GM23338 (cell line): ENCODE measurements at places on chromosomes 2 and 18. TPM values are rescaled to one million over a fixed set of nuclear protein-coding genes. Genes with fewer than 3 reads are reported as not detected.

Gene LIMS4
- polyA plus RNA-seq: 0.15 and 0.19 TPM in 2 replicates

Gene TMEM200C
- polyA plus RNA-seq: 0.53 and 0.73 TPM in 2 replicates

Gene LAMA3
- polyA plus RNA-seq: 3.3 and 3.9 TPM in 2 replicates

Gene CBLN2
- not detected in 2 replicates for polyA plus RNA-seq

Gene ZNF521
- polyA plus RNA-seq: 3.1 and 3.8 TPM in 2 replicates

Gene EFEMP1
- polyA plus RNA-seq: 9.1 and 12.6 TPM in 2 replicates

Gene LAMA1
- polyA plus RNA-seq: 14.8 and 15.9 TPM in 2 replicates

Gene L3MBTL4
- 0.48 and 0.77 TPM in 2 replicates for polyA plus RNA-seq

DNA sequence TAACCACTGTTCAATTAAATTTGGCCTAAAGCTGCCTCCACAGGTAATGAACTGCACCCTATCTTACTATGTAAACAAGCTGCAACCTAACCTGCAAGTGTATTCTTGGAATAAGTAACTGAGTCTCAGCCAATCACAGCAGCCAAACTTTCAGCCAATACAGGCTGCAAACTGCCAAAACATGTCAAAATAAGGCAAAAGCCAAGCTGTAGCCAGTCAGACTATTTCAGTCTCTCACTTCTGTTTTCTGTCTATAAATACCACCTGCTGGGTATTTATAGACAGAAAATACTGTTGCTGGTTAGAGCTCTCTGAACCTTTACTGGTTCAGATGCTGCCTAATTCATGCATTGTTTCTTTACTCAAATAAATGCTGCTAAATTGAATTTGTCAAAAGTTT is 14.3 kb downstream of the C2orf76 start:
- DNase-seq: peak; percentile 33

DNA sequence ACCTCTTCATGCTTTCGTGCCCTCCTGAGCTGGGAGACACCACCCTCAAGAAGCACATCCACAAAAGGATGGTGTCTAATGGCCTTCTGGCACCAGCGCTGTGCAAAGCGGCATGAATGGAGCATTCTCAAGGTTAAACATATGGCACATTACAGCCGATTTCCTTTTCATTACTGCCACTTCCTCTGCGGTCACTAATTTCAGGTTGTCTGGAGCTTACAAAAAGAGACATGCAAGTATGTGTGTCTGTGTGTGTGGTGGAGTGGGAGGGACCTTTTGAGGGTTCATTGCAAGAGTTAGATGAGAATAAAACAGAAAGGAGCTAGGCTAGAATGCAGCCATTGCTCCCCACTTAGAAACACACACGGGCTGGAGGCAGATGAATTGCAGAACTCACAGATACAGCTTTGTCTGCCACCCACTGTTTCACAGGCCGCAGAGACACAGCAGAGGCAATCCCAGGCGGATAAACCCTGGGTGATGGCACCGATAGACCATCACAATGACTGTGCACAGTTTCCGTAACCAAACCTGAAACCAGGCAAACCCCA is 76.0 kb downstream of the TGIF1 start:
- DNase-seq: no peak

DNA sequence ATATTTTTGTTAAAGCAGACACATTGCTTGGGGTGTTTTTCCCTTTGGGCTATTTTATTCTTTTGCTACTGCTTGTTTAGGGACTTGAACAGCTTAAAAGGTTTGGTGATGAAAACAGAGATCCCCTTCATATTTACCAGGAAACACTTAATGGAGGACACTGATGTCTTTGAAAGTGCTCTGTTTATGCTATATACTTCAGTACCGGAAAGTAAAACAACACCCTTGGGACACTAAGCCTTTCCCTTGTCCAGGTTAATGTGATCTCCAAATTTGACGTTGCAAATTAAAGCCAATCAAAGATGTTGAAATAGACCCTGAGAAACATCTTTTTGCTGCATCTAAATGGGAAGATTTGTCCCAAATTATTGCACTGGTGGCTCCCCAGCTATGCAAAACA is 564.6 kb upstream of the PKDCC start:
- no peak for DNase-seq

DNA sequence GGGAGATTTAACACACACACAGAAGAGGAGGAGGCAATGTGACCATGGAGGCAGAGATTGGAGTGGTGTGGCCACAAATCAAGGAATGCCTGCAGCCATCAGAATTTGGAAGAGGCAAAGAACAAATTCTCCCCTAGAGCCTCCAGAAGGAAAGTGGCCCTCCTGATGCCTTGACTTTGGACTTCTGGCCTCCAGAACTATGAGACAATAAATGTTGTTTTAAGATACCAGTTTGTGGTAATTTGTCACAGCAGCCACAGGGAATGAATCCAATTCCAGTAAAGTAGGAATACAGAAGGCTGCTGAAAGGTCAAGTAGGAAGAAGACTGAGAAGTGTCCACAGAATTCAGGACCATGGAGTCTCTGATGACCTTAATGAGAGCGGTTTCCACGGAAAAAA is 18.1 kb downstream of the PAIP2B start:
- no peak for DNase-seq

DNA sequence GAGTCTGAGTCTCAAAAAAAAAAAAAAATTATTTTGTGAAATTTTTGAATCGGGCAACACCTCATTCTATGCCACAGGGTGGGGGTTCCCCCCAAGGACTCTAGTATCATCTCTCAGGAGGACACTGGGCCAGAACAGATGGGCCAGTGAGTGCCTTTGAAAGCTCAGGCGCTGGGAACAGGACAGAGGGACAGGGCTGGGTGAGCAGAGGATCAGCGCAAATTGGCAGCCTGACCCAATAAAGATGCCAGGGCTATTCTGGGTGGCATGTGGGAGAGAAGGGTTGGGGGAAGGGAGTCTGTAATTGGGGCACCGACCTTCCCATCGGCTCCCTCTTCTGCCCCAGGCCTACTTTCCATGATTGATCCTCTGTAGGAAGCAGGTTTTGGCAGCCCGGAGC is 44.0 kb downstream of the KIF3C start:
- no peak for DNase-seq

- no peak for DNase-seq
Measured at GRCh38 chr2:85308896-85309555, 18.8 kb downstream of the TGOLN2 start.

DNA sequence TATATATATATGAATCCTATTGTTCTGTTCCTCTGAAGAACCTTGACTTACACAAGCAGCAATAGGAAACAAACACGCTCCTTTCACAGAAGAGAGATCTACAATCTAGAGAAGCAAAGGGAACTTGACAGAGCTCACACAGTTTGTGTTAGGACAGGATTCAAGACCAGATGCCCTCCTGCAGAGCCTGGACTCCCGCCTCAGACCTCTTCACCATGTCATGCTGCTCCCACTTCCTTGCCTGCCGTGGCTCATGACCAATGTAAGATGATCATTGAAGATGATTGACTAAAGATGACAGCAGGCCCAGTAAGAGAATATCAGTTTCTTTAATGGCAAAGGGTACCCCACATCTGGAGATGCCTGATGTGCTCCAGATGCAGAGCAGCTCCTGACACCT is 111.2 kb upstream of the AGAP1 start:
- no peak for DNase-seq

- no peak for DNase-seq
Measured at GRCh38 chr18:27301615-27302378, 116.7 kb upstream of the CHST9 start.

DNA sequence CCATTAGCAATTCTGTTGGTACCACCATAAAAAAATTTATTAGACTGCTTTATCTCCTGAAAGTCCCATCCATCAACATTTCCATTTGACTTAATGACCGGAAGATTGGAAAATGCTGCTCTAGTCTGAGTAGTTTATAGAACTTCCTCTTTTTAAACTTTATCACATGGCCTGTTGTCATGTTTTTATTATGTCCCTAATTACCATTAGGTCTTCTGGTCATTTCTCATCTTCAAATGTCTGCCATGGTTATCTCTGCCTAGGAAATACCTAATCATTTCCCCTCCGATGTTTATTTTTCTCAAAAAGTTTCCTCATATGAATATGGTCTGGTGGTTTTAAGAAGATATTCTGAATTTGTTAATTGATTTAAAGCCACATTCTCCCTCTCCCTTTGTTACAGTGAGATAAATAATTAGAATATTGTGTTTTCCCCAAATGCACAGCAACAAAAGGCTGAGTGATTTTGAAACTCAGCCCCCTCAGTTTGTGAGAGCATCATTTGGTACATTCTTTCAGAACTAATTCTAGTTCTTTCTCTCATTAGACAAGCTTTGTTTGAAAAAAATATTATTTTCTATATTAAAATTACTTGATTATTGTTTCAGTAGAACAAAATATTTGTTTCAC is 317.1 kb upstream of the ST6GAL2 start:
- DNase-seq: no peak

DNA sequence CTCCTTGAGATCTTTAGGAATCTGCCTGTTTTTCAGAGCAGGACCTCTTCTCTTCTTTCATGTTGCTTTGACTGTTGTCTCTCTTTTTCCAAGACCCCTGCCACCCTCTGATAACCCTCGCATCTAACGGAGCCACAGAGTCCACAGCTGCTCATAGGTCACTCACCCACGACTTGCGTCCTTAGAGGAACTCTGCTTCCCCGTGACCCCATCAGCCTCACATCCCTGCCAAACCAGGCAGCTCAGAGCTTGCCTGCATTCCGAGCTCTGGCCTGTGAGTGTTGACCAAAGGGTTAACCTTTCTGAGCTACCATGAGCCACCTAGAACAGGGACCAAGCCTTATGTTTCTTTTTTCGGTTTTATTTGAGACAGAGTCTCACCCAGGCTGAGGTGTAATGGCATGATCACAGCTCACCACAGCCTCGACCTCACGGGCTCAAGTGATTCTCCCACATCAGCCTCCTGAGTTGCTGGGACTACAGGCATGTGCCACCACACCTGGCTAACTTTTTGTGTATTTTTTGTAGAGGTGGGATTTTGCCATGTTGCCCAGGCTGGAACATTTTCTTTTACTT is 36.4 kb downstream of the CABLES1 start:
- no peak for DNase-seq

DNA sequence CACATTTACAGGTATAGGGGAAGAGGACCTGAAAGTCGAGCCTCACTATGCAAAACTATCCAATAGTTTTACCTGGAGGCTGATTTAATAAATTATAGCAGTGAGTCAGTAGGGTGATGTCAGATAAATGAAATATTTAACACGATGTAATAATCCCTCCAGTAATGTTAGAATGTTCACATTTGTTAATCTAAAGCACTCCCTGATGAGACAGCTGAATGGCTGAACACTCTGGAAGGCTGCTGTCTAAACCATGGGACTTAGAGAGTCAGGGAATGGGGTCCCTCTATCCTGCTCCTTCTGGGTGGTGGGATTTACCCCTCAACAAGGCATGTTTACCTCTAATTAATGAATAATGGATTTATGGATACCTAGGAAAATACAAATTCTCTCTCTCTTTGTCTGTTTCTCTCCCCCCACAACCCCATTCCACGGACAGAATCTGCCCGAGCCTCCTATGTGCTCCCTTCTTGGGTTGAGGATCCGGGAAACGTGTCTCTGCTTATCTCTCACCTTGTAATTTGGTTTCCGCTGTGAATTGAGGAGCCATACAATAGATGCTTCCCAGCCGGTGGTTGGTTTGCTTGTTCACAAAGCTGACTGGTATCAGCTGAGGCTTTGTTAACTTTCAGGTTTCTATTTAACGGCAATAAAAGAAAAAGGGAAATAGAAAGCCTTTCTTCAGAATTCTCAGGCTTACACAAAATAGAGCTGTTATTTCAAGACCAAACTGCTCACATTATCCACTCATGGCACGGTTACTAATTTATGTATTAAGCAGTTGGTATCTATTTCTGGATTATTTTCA is 25.9 kb downstream of the LRRC30 start:
- DNase-seq: no peak

DNA sequence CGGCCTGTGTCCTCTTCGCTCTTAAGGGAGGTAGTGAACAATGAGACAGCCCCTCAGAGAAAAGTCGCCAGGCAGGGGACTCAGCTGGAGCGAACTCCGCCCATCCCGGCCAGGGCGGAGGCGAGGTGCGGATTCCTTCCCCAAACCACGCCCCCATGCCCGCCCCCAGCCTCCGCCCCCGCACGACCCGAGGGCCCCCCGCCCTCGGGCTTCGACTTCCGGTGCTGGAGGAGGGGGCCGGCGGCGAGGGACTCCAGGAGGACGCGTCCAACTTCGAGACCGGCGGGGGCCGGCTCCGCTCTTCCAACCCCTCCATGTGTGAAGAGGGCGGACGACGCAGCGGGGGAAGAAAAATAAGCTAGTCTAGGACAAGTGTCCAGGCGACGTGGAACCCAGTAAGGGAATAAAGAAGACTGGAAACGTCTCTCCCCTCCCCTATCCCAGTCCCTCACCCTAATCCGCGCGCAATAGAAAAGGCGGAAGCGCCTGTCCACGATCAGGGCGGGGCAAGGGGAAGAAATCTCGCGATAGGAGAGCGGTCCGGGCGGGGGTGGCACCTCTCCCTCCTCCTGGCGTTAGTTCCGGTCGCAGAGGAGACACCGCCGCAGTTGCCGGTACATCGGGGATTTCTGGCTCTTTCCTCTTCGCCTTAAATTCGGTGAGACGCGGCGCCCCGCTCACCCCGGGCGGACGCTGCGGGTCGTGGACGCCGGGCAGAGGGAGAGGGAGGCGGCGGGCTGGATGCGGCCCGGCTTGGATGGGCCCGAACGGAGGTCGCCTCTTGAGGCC is at the start of gene BZW1:
BZW1 (plus strand) TSS at position 578 of the 789 bp plus-strand sequence. CDS start 1,308 bp downstream, outside the sequence.
- peak; percentile 98 for DNase-seq

DNA sequence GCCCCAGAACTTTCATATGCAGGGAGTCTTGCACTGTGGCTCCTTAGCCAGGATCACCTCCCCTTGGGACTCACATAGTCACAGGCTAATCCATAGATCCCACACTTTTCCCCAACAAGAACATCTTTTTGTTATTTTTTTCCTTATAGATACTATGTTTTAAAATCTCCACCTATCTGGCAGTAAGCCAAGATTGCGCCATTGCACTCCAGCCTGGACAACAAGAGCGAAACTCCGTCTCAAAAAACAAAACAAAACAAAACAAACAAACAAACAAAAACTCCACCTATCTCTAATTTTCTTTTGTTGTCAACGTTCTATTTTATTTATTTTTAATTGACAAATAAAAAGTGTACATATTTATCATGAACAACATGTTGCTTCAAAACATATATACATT is 141.7 kb downstream of the PDE11A start:
- DNase-seq: no peak

GRCh38 chr2:98293931-98294687 is 52.1 kb upstream of the CNGA3 start:
- no peak for DNase-seq

GRCh38 chr2:121529439-121530211 is 1.1 kb upstream of the RNU4ATAC start:
- DNase-seq: peak; percentile 88

DNA sequence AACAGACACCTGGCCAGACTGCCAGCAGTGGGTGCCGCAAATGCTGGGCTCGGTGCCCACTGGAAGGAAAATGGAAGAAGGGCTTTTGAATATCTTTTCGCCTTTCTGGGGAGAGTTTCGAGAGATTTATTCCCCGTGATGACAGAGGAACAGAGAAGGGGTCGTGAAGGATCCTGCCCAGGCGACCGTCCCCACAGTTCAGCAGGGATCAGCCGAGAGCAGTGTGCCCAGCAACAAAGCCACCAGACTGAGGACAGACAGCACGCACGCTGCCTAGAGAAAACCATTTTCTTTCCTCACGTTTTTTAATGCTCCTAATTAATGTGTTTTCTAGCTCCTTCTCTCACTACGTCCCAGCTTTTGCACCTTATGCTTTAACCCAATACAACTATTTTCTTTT is 47.7 kb downstream of the XRCC5 start:
- DNase-seq: no peak

- DNase-seq: no peak
Measured at GRCh38 chr2:164427111-164427510, 194.2 kb downstream of the GRB14 start.

GRCh38 chr18:79787865-79788733 is 9.6 kb upstream of the KCNG2 start:
- DNase-seq: peak; percentile 53
